ENCODE measurements at places on chromosomes 3 and 15. TPM values are rescaled to one million over a fixed set of nuclear protein-coding genes. Genes with fewer than 3 reads are reported as not detected.

GRCh38 chr3:54312156-54312899, 190.0 kb downstream of the CACNA2D3 start:
- H3K27me3 ChIP-seq: no peaks in the 10 kb centered on the region
- no peak overlapping the region for H3K4me3 ChIP-seq
- DNase-seq: no peak
- no peaks in the 10 kb centered on the region for H3K4me1 ChIP-seq

- no peak overlapping the region for H3K27ac ChIP-seq
- DNase-seq: no peak
- no peaks in the 10 kb centered on the region for H3K4me1 ChIP-seq
- no peaks in the 10 kb centered on the region for H3K27me3 ChIP-seq
- no peak overlapping the region for H3K4me3 ChIP-seq
Observed at GRCh38 chr3:101823525-101823924, 25.8 kb upstream of the NFKBIZ start.

GRCh38 chr3:112141293-112141692, 8.2 kb upstream of the GCSAM start:
- DNase-seq: no peak
- no peaks in the 10 kb centered on the region for H3K27me3 ChIP-seq
- H3K4me3 ChIP-seq: no peak overlapping the region

DNA sequence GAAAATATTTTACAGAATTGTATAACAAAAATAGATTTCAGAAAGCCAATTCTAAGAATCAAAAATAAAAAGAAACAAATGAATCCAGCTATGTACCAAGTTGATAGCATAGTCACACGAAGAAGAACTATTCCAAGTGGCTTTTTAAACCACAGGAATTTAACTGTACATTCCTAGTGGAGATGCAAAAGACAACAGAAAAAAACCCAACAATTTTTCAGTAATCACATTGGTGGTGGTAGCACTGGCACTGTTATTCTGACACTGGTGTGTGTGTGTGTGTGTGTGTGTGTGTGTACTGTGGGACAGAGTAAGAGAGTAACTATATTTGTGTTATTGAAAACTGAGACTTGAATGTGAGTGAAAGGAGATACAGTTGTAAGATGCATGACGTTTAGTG, 9.1 kb downstream of the BFSP2 start:
- no peaks in the 10 kb centered on the region for H3K27me3 ChIP-seq
- H3K36me3 ChIP-seq: no peaks in the 10 kb centered on the region
- no peak overlapping the region for H3K27ac ChIP-seq
- no peak overlapping the region for H3K4me3 ChIP-seq

DNA sequence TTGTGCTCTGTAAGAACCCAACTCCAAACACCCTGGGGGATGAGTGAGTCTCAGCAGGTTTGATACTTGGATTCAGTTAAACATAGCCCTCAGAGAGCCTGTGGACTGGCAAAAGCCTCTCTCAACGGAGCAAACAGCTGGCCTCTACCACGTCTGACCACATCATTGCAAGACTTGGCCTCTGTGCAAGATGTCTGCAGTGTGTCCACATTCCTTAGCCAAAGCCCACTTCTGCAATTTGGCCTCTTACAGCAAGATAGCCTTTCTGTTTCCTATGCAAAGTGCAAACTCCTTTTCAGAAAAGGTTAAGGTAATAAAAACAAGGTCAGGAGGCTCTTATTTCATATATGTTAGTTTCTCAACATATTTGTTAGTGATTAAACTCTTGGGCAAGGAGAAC, 27.9 kb downstream of the FBN1 start:
- DNase-seq: no peak
- H3K36me3 ChIP-seq: peaks cover 3% of the 10 kb centered on the region

DNA sequence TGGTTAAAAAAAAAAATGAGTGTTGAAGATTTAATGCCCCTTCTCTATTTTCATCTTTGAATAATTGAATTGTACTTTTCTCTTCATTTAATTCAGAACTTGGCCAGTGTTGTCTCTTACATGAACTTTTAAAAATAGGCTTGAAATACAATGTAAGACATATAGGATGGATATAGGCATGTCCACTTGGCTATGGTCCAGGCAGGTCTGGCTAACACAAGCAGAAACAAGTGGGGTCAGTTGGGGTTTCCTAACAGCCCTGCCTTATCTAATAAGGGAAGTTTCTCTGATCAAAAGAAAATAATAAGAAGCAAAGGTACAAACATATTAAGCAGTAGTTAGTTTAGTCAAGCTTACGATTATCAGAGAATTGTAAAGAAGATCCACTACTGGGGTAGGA, 19.1 kb upstream of the PAK6 start:
- peaks cover 85% of the 10 kb centered on the region for H3K36me3 ChIP-seq
- no peak overlapping the region for H3K4me3 ChIP-seq
- no peak for DNase-seq
- H3K4me1 ChIP-seq: no peaks in the 10 kb centered on the region
- H3K27ac ChIP-seq: no peak overlapping the region

DNA sequence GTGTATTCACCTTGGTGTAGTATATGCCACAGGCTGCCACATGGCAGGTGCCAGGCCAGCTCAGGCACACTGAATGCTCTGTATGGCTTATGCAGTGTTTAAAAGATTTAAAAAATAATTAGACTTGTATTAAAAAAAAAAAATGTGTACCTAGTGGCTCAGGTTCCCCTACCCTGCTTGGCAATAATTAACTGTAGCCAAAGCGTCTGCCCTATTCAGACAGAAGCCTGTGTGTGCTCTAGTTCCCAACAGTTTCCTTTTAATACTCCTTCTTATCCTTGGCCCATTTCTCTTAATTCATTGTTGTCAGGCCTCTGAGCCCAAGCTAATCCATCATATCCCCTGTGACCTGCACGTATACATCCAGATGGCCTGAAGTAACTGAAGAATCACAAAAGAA, 752.2 kb upstream of the CFAP20DC start:
- no peak overlapping the region for H3K4me3 ChIP-seq
- no peaks in the 10 kb centered on the region for H3K27me3 ChIP-seq
- no peak overlapping the region for H3K27ac ChIP-seq
- no peak for DNase-seq

GRCh38 chr15:26773067-26773877, 406 bp upstream of the GABRB3 start:
- peaks cover 11% of the 10 kb centered on the region for H3K4me1 ChIP-seq
- H3K27ac ChIP-seq: no peak overlapping the region
- peak; percentile 80 for DNase-seq
- peaks cover 25% of the 10 kb centered on the region for H3K36me3 ChIP-seq
- H3K4me3 ChIP-seq: peak overlapping the region; percentile 86
- no peaks in the 10 kb centered on the region for H3K27me3 ChIP-seq

- H3K4me3 ChIP-seq: no peak overlapping the region
- no peak overlapping the region for H3K27ac ChIP-seq
- no peak for DNase-seq
- H3K4me1 ChIP-seq: no peaks in the 10 kb centered on the region
- no peaks in the 10 kb centered on the region for H3K36me3 ChIP-seq
Observed at GRCh38 chr15:36948982-36949381, 151.4 kb downstream of the MEIS2 start.

DNA sequence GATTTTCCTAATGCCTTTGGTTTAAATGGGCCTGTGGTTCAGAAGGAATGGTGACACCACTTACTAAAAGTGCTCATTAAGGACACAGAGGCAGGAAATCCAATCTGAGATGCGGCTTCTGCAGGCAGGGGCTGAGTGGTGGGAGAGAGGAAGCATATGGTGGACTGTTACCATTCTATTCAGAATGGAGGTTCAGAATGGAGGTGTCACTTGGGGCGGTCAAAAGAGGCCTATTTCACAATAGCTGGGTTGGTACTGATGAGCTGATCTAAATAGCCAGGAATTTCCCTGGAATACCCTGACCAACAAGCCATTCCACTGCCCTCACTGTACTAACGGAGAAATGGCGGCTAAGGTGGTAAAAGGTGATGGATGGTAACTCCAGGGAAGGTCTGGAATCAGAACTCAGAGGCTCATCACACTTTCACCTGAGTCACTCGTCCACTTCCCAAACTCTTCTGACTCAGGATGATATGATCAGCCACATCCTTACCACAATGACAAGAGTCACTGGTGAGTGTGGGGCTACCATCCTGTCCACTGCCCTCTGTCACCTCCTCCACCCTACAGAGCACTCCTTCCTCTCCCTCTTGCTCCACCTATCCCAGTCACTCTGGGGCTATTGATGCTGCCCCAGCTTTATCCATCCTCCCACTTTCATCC, 15.7 kb downstream of the RFT1 start:
- no peak for DNase-seq
- H3K4me3 ChIP-seq: no peak overlapping the region

DNA sequence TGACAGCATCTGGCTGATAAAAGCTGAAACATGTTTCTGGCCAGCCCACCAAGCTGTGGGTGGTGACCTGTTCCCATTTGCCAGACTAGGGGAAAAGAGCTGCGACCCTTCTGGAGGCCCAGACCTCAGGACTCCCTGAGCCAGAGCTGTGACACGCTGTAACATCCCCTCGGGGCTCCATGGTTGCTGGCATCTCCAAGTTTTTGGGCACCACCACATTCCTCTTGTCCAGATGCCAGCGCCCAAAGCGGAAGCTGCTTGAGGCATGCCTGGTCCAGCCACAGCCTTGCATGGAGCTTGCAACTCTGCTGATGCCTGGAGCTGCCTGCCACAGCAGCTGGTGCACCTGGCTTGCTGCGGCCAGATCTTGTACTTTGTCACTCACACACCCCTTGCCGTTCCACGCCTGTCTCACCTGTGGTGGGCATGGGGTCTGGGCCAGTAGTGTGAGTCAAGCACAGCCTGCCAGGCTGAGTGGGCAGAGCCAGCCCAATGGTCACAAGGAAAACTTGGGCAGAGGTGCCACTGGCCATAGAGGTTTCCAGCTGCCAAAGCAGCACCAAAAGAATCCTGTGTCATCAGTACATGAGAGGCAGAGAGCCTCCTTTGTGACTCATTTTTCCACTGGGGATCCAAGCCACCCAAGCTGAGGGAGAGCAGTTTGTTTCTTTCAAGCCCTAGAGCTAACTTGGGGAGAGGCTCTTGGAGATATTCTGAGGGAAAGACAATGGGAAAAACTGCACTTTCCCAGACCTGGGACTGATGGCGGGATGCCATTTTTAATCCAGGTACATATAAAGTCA, 45.7 kb upstream of the PTX3 start:
- 0 out of 2 replicates have a peak, but pooled peaks cover 5% of the 10 kb centered on the region for H3K36me3 ChIP-seq
- no peaks in the 10 kb centered on the region for H3K4me1 ChIP-seq
- no peak overlapping the region for H3K4me3 ChIP-seq
- no peak overlapping the region for H3K27ac ChIP-seq
- no peaks in the 10 kb centered on the region for H3K27me3 ChIP-seq

GRCh38 chr15:73941871-73942635, 15.8 kb downstream of the LOXL1 start:
- DNase-seq: no peak
- no peaks in the 10 kb centered on the region for H3K27me3 ChIP-seq
- H3K4me1 ChIP-seq: no peaks in the 10 kb centered on the region
- no peak overlapping the region for H3K4me3 ChIP-seq

DNA sequence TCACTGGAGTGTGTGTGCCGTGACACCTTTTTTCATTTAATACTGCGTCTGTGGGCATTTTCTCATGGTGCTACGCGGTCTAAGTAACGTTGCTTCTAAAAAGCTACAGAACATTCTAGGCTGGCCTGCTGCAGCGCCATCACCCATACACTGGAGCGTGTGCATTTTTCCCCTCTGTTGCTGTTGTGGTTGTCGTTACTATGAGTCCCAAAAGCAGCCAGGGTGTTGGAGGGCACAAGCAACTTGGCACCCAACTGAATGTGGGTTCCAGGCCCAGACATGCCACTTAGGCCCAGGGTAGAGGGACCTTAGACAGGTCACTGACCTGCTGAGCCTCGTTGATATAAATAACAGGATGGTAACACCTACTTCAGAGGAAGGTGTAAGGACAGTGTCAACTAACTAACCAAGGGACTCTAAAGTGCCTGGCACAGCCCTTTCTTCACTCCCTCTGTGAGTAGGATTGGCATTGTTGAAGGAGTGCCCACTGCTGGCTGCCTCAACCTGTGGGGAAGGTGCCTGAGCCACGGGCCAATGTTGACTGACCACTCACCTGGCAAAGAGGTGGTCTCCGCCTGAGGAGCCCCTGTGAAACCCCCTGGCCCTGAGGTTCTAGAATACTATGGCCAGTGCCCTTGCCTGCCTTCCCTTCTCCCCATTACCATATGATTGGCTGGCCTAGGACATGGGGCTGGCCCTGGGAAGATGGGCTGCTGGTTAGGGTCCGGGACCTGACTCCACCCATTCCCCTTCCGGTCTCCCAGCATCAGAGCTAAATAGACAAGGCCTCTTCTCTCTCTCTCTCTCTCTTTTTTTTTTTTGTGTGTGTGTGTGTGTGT, 3.5 kb downstream of the CSK start:
- no peak for DNase-seq
- no peak overlapping the region for H3K27ac ChIP-seq
- H3K4me1 ChIP-seq: peaks cover 7% of the 10 kb centered on the region

- DNase-seq: no peak
- H3K27ac ChIP-seq: no peak overlapping the region
- H3K27me3 ChIP-seq: no peaks in the 10 kb centered on the region
- no peak overlapping the region for H3K4me3 ChIP-seq
- H3K4me1 ChIP-seq: no peaks in the 10 kb centered on the region
Observed at GRCh38 chr15:26070095-26070532, 207.0 kb upstream of the ATP10A start.

DNA sequence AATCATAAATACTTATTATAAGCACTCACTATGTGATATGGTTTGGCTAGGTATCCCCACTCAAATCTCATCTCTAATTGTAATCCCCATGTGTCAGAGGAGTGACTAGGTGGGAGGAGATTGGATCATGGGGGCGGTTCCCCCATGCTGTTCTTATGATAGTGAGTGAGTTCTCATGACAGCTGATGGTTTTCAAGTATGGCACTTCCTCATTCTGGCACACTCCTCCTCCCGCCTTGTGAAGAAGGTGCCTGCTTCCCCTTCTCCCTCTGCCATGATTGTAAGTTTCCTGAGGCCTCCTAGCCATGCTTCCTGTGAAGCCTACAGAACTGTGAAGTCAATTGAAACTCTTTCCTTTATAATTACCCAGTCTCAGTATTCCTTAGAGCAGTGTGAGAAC, 53.3 kb upstream of the CHMP2B start:
- H3K4me1 ChIP-seq: no peaks in the 10 kb centered on the region
- no peaks in the 10 kb centered on the region for H3K27me3 ChIP-seq
- no peak overlapping the region for H3K4me3 ChIP-seq
- no peak for DNase-seq
- H3K36me3 ChIP-seq: no peaks in the 10 kb centered on the region

GRCh38 chr3:153163756-153164550, 1.9 kb downstream of the RAP2B start:
- no peaks in the 10 kb centered on the region for H3K27me3 ChIP-seq
- H3K27ac ChIP-seq: no peak overlapping the region
- no peak for DNase-seq
- H3K4me1 ChIP-seq: no peaks in the 10 kb centered on the region
- peaks cover 5% of the 10 kb centered on the region for H3K36me3 ChIP-seq

- H3K4me3 ChIP-seq: peak overlapping the region; percentile 33
- H3K27me3 ChIP-seq: no peaks in the 10 kb centered on the region
- H3K36me3 ChIP-seq: peaks cover 3% of the 10 kb centered on the region
- DNase-seq: no peak
- H3K27ac ChIP-seq: no peak overlapping the region
Observed at GRCh38 chr3:172177046-172177445, 137.7 kb downstream of the FNDC3B start.

The NRROS gene
- 2.8 TPM for total RNA-seq

The FAM174B gene
- total RNA-seq: 38.5 TPM

The ALDH1A3 gene
- total RNA-seq: 9.2 TPM
